T-helper 17 cell (primary cell): ENCODE measurements at places on chromosomes 4 and X. TPM values are rescaled to one million over a fixed set of nuclear protein-coding genes. Genes with fewer than 3 reads are reported as not detected.

Gene TLR3
- total RNA-seq = 1.5 TPM

Gene RASL11B
- not detected for total RNA-seq

Gene SMR3B
- total RNA-seq = not detected

Gene ASMT
- total RNA-seq = 0.52 TPM

Gene GPR34
- 0.17 TPM for total RNA-seq

Gene SYNPO2
- total RNA-seq = 0.72 TPM

Gene ARHGAP10
- 23.3 TPM for total RNA-seq

Gene TMEM255A
- total RNA-seq = 0.30 TPM

Gene PLXNB3
- total RNA-seq = 0.25 TPM

Gene KIT
- 1.1 TPM for total RNA-seq

Gene CLDN34
- not detected for total RNA-seq

Gene SYN1
- total RNA-seq = 1.1 TPM

Gene ZNF711
- total RNA-seq = 1.8 TPM
